Tibial nerve (tissue), 4 donors: ENCODE measurements at places on chromosomes 13 and 19.

GRCh38 chr19:13005861-13006370, 10.6 kb downstream of the NFIX start:
- DNase-seq, result no peak

DNA sequence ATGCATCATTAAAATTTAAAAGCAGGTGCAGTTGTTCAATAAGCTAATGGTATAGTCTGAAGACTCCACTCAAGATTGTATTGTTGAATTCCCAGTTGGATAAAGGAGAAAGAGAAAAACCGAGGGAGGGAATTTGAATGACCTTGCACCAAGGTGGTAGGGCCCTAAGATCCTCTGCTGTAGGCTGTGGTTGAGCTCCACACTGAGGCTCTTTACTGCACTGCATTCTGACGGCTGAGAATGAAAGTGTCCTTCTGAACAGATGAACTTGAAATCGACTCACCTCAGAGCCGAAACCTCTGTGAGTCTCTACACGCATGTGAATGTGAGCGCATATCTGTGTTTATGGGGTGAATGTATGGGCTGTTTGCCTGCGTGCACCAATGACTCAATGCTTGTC, 388.9 kb upstream of the DACH1 start:
- no peak for DNase-seq

GRCh38 chr13:26896986-26897668, 136.5 kb upstream of the GPR12 start:
- no peak for DNase-seq

- DNase-seq, result no peak
These were observed 5.0 kb downstream of the KLK4 start for GRCh38 chr19:50906217-50906616.

- no peak for DNase-seq
These were observed 25.6 kb downstream of the CCDC8 start for GRCh38 chr19:46387713-46388130.

DNA sequence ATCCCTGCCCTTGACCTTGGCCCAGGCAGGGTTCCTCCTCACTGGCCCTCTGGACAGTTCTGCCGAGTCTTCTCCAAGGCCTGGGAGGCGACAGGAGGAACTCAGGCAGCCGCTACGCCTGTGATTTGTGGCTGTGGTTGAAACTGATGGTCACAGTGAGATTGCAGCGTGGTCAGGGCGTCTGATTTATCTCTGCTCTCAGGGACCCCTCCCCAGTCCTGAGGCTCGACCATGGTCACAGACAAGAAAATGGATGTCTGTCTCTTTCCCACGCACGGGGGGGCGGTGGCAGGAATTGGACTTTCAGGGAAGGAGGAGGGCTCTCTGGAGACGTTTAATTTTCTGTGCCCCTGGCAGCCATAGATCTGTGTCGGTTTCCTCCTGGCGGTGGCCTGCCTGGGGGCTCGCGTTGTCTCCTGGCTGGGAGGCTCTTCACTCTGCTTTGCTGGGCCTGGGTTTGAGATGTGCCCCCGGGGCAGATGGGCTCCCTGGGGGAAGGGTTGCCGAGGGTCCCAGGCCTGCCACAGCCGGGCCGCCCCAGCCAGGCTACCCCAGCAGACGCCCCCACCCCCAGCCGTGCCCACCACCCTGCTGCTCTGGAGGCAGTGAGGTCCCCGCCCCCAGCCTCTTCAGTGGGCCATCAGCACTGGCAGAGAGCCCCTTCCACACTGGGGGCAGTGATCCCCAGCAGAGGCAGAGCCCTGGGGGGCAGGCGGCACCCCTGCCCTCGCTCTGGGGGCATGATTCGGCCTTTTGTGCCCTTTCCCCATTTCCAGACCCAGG, 167.4 kb downstream of the KDM4B start:
- DNase-seq, result no peak

GRCh38 chr13:99320693-99321481, 13.7 kb upstream of the GPR183 start:
- no peak for DNase-seq

GRCh38 chr19:33509774-33510173, 11.8 kb downstream of the PEPD start:
- no peak for DNase-seq

DNA sequence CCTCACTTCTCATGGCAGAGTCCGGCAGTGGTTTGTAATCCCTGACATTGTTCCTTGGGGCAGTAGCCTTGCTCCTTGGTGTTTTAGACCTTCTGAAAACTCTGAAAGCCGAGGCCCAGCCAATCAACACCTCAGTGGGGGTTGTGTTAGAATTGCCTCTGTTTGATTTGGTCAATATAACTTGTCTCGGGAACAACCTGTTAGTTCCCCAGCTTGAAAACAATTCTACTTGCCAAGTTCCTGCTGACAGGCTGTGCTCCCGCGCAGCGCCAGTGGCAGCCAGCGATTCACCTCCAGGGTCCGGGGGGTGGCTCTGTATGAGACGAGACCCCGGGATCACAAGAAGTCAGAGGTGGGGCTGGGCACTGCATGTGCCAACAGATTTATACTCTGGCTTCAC, 81.4 kb upstream of the MEDAG start:
- DNase-seq, result no peak

DNA sequence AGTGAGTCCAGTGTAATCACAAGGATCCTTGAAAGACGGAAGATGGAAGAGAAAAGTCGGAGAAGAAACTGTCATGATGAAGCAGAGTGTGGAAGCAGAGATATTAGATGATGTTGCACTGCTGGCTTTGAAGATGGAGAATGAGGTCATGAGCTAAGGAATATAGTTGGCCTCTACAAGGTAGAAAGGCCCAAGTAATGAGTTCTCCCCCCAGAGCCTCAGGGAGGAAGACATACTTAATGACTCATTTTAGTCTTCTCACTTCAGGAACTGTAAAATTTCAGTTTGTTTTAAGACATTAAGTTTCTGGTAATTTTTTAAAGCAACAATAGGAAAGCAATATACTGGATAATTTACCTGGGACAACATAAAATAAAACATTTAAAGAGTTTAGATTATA, 1331.5 kb upstream of the PCDH20 start:
- DNase-seq, result no peak

DNA sequence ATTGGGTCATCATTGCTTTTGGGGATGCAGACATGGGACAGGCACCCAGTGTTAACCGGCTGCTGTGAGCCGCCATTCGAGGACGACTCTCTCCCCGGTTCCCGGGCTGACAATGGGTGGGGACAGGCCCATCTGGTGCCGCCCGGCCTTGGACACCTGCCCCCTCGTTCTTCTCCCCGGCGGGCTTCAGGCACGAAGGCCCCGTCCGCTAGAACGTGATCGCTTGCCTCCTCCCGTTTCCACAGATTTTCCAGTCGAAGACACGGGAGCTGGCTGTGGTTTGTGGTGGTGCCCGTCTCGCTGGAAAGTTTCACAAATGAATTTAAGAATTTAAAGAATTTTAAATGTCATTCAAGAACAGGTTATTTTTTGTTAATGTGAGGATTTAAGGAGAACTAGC, 2.0 kb downstream of the PALM start:
- no peak for DNase-seq

DNA sequence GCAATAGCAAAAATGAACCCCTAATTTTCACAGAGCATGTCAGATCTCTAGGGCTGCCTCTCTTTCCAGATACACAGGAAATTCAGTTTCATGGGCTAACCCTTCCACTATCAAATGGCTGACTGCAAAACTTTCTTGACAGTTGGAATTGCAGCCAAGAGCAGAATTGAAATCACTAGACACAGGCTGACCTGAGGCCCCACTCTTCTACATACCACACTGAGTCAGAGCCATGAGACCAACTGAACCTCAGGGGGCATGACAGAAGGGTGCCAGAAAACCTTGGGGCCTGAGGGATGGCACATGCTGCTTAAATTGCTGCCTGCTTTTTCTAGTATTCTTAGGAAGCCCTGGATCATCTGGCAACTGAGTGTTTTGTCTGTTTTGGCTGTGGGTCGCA, 1.7 kb upstream of the DLEU7 start:
- no peak for DNase-seq

DNA sequence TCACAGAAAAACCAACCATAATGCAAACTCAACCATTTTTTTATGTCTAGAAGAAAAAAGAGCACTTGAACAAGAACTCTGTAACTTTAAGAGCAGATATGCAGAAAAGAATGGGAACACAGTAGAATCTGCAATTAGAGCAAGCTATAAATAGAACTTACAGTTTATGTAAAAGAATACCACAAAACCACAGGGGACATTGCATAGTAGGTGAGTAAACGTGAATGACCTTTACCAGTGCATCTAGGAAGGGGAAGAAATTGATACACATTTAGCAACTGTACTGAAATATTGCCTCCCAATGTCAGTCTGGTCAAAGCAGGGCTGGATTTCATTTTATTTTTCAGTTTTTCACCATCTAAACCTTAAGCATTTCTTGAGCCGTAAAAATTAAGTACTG, 242.2 kb upstream of the EDNRB start:
- DNase-seq, result no peak

DNA sequence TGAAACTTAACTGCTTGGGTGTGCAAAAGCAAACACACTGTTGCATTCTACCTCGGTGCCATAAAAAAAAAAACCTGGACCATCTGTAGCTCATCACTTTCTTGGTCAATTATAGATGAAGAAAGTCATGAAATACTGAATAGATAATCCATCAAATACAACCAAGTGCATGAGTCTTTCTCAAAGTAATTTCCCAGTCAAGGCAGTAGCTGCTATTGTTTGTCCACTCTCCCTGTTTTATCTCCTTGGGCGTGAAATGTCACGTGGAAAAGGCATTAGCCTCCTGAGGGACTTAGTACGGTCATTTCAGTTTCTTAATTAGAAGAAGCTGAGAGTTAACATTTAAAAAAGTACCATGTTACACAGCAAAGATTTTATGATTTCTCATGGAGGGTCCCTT, 1697.9 kb downstream of the PCDH9 start:
- no peak for DNase-seq

DNA sequence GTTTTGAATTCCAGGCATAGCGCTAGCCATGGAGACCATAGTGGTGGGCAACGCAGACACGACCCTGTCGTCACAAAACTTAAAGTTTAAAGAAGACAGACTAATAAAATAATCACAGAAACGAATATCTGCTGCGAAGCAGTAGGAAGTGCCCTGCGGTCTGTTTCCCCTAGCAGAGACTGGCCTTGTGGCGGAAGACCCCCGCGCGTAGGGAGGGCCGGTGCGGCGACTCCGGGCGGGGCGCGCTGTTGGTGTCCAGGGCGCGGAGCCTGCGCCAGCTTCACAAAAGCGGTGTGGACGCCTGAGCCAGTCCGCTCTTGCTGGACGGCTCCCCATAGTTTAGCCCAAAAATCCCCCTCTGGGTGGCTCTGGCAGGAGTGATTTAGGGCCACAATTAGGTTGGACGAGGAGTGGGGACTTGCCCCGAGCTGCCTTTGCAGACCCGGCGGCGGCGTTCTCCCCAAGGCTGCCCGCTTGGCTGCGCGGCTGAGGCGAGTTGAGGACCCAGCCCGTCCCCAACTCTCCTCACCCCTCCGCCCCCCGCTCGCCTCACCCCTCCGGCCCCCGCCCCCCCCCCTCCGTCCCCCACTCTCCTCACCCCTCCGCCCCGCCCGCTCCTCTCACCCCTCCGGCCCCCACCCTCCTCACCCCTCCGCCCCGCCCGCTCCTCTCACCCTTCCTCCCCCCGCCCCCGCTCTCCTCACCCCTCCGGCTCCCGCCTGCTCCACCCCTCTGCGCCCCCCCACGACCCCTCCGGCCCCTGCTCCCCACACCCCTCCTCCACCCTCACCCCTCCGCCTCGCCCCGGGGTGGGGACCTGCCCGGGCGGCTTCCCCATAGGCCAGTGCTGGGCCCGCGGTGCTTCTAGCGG, 14.2 kb upstream of the LATS2 start:
- peak; percentile 28 for DNase-seq

DNA sequence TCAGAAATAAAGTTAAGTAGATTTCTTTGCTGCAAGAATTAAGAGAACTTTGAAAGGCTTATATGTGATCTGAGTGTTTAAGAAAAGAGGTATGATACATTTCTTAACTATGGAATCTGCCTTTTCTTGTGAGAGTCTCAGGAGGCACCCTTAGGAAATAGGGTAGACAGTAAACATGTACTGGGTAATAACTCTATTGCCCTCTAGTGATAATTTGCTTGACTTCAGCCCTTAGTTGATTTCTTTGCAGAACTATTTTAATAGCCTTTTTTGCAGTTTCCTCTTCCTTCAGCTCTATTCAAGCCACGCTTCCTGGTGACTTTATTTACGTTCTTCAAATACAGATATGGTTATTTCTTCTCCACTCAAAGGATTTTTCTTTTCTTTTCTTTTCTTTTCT, 37.0 kb upstream of the CCNA1 start:
- no peak for DNase-seq

GRCh38 chr19:38714354-38714778, 29.9 kb downstream of the CAPN12 start:
- DNase-seq, result no peak
